ENCODE measurements at places on chromosomes 4 and X.

GRCh38 chr4:47863486-47863885 is 25.6 kb upstream of the CORIN start:
- H3K4me1 ChIP-seq, result no peaks in the 10 kb centered on the region
- H3K27me3 ChIP-seq, result no peaks in the 10 kb centered on the region
- H3K4me3 ChIP-seq, result no peak overlapping the region
- H3K27ac ChIP-seq, result no peak overlapping the region

DNA sequence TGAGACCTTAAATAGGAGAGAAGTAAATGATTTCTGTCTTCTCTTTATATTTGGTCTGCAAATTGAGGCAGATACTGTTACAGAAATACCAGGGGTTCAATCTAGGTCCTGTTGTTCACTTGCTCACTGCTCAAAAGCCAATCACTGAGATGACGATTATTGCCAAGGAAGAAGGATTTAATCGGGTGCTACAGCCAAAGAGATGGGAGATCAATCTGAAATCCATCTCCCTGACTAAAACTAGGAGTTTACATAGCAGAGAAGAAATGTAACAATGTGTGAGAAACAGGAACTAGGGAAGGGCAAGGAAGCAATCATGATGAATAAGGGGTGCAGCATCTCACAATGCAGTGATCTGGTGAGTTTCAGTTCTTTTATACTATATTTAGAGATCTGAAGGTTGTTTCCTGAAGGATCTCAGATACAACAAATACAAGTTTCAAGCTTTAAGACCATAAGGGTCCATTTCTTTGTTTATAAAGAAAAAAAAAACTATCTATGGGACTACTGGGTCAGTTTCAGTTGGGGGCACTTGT is 117.9 kb upstream of the FAM9B start:
- DNase-seq, result no peak
- no peak overlapping the region for H3K4me3 ChIP-seq
- no peak overlapping the region for H3K27ac ChIP-seq
- H3K36me3 ChIP-seq, result no peaks in the 10 kb centered on the region

DNA sequence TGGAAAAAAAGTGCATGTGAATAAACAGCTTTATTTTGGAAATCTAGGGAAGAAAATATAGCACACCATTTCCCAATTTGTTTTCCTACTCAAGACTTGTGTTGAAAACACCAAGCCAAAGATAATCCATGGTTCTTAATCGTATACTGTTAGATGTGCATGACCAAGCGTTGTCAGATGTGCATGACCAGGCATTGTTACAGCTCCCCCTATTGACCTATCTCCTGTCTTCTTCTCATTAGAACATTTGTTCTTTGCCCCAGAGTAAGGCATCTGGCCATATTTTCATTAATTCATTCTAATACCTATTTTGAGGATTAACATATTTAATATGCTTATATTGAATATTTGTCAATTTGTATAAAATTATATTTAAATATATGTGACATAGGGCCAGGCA is 14.4 kb upstream of the VCX start:
- H3K4me1 ChIP-seq, result peaks cover under 1% of the 10 kb centered on the region
- H3K36me3 ChIP-seq, result no peaks in the 10 kb centered on the region
- H3K27me3 ChIP-seq, result no peaks in the 10 kb centered on the region
- H3K4me3 ChIP-seq, result no peak overlapping the region

DNA sequence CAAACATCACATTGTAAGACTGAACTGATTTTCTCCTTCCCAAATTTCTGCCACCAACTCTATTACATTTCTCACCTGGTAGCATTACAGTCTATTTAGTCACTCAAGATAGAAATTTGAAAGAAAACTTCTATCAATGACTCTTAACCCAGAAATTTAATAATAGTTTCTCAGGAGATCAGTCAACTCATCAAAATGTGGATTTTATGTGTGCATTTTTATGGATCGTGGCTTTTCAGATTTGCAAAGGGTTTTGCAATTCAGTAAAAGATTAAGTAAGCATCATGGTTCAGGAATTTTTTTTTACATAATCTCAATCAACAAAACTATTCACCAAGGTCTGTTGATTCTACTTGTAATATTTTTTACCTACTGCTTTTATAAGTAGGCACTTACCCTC is 111.1 kb downstream of the CFAP299 start:
- DNase-seq, result no peak
- H3K4me1 ChIP-seq, result no peaks in the 10 kb centered on the region
- H3K27me3 ChIP-seq, result no peaks in the 10 kb centered on the region

GRCh38 chr4:48167538-48168263 is 33.7 kb upstream of the TXK start:
- no peaks in the 10 kb centered on the region for H3K36me3 ChIP-seq
- no peak overlapping the region for H3K4me3 ChIP-seq
- no peak overlapping the region for H3K27ac ChIP-seq
- DNase-seq, result no peak

GRCh38 chr4:118279920-118280432 is 72.8 kb downstream of the PRSS12 start:
- H3K27me3 ChIP-seq, result no peaks in the 10 kb centered on the region
- H3K36me3 ChIP-seq, result peaks cover 3% of the 10 kb centered on the region
- no peak for DNase-seq
- H3K27ac ChIP-seq, result no peak overlapping the region
- H3K4me3 ChIP-seq, result peak overlapping the region; percentile 95

- DNase-seq, result no peak
- no peaks in the 10 kb centered on the region for H3K4me1 ChIP-seq
- H3K27me3 ChIP-seq, result peaks cover 15% of the 10 kb centered on the region
- no peaks in the 10 kb centered on the region for H3K36me3 ChIP-seq
These were observed 10.8 kb upstream of the LDB2 start for GRCh38 chr4:16909281-16909680.

Measured in progenitor cell of endocrine pancreas (in vitro differentiated cells).